ENCODE measurements at places on chromosomes 11 and 22.

DNA sequence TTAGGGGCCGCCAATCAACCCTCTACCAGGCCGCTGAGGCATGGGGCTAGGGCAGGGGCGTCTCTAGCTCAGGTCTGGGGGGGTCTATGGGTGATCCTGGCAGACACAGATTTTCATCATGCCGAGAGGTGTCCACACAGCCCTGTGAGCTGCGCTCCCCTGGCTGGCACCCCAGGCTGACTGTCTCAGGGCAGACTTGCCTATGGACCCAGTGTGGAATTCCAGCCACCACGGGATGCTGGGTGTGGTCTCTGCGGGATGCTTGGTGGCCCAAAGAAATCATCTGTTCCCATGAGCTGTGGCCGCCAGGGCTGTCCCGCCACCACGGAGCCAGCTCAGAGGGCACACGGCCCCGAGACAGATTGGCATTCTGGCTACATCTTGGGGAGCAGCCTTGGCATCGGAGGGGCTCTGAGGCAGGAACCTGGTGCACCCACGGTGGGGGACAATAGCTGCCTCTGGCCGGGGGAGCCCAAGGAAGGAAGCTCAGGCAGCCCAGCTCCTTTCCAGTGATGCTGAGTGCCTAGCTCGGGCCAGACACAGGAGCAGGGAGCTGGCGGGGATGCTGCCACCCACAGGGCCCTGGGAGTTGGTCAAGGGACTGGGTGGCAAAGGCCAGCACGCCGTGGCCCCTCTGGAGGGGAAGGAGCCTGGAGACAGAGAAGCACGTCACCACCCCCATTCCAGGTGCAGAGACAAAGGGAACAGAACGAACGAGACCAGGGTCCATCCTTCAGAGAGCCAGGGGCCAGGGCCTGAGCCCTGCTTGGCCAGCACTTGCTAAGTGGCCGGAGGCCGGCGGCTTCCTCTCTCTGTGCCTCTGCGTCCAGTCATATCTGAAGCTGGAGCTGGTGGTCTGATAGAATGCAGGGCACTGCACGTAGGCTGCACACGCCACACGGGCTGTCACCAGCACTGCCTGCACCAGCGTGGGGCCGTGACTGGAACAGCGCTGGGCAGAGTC, 64.4 kb upstream of the FGF3 start:
- DNase-seq = no peak

DNA sequence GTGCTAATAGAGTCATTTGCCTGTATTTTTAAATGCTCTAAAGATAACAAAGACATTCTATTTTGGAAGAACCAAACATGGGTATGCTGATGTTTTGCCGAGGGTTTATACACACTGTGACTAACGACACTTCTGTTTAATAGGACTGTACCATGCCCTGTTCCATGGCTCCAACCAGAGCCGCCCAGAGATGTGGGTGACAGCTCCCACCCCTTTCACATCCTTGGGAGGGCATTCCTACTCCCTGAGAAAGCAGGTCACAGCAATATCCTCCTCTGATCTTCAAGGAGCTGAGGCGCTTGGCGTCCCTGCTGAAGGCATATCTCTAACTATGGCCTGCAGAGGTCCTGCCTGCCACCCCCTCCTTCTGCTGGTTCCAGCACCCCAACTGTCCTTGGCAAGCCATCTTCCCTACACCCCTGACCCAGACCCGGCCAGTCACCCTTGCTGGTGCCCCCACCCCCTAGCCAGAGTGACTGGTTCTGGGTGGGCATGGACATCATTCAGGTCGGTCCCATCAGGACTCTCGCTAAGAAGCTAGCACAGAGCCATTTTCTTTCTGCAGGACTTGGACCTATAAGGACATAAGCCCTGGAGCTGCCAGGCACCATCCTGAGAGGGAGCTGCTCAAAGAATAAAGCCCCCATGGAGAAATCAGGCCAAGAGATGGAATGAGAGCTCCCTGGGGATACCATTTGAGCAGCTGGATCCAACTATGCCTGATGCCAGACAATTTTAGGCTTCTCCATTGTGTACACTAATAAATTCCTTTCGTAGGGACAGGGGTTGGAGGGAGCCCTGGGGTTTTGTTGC, 381.3 kb downstream of the CTTN start:
- DNase-seq = no peak

DNA sequence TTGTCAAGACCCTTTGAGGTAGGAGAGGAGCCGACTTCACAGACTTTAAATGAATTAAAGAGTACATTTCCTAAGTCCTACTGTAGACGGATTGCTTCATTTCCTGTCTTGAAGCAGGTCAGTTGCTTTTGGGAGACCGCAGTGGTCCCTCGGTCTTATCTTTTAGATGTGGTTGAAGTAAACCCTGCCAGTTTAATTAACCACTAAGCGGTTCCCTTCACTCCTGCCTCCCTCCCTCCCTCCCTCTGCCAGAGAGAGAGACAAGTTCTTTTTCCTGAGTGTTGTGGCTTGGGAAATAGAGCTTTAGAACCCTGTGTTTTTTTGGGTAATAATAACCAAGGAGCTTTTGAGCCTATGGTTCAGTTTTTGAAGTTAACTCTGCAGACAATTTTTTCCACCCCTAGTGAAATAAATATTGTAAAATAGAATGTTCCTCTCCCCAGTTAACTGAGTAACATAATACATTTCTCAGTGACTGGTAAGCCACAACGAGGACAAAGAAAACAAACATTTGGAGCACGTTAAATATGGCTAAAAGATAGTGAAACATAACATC, 147.5 kb downstream of the LDLRAD3 start:
- no peak for DNase-seq

GRCh38 chr11:101458161-101458560, 125.6 kb downstream of the TRPC6 start:
- DNase-seq = no peak

- peak; percentile 60 for DNase-seq
Measured at GRCh38 chr22:20206709-20207215, 55.9 kb upstream of the CCDC188 start.

DNA sequence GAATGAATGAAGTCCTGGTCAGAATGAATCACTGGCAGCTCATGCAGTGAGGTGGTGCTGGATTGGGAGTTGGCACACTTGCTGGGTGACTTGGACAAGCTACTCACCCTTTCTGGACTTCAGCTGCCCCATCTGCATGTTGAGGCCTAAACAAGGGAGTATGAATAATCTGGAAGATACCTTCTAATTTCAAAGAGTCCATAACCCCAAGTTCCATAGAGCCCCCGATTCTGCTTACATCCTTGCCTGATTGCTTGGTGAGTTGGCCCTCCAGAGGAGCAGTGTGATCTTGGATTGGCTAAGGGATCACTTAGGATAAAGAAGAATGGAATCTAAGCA, 18.3 kb upstream of the ACCSL start:
- DNase-seq = no peak

GRCh38 chr11:128390246-128390645, 197.1 kb downstream of the ETS1 start:
- no peak for DNase-seq

- no peak for DNase-seq
Measured at GRCh38 chr11:28417601-28418323, 309.6 kb downstream of the METTL15 start.

DNA sequence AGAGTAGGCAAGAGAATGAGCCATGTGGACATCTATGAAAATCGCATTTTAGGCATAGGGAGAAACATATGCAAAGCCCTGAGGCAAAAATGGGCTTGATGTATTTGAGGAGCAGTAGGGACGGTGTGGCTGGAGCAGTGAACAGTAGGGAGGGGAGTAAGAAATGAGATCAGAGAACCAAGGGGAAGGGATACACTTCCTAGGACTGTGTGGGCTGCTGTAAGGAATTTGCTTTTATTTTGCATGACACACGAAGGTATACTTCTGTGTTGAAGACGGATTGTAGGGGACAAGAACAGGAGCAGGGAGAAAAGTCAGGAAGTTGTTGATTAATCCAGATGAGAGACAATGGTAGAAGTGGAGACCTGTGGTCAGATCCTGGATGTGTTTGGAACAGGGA, 572.1 kb downstream of the JRKL start:
- no peak for DNase-seq

DNA sequence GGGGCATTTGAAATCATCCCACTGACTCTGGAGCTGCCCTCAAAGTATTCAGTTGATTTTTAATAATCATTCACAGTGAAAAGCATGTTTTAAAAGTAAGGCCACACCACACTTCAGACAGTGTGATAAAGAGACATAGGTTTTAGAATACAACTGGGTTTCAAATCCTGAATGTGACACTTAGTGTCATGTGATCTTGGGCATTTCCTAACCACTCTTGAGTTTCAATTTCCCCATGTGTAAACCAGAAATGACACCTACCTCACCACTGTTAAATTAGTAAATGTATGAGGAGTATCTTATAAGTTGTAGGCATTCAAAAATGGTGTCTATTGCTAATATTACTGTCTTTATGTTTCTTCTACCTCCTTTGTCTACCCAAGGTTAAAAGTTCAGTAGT, 5.4 kb downstream of the TMEM123 start:
- DNase-seq = no peak

GRCh38 chr11:13851691-13852090, 110.8 kb upstream of the SPON1 start:
- DNase-seq = no peak

DNA sequence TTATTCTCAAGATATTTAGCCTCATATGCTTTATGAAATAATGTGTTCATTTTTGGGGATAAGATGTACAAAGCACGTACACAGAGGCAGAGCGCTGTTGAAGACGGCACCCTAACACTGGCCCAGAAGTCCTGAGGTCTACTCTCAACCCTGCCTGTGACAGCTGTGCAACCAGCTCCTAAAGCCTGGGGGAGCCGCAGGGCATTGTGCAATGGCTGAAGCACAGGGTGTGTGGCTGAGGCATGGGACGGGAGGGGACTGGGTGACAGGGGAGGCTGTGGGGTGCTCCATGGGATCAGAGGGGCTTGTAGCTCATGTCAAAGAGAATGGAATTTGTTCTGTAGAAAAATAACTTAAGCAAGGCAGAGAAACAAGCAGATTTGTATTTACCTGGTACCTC, 27.7 kb downstream of the FAM227A start:
- DNase-seq = no peak

DNA sequence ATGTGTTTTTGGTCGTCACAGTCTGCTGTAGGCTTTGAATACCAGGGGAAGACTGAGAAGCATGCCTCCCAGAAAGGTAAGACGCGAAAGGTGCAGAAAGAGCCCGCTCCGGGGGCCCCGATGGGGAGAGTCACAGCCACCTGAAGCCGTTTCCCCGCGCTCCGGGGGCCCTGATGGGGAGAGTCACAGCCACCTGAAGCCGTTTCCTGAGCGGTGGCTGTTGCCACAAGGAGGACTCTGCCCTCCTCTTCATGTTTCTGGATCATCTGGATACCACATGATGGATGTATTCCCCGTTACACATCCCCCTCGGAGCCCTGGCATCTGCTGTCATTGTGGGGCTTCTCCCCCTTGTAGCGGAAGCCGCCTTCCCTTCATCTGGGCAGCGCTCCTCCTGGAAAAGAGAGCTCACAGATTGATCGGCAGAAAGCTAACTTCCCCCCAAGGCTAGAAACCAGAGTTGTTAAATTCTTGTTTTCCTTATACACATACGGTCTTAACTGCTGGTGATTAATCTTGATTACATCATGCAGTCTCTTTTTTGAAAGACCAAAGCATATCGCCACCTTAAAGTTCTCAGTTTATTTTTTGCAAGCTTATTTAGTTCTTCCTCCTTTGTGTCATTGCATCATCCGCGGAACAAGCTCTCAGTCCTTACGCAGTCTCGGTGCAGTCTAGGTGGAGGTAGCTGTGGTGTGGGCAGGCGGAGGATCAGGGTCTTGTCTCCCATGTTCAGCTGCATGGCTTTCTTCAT, 17.5 kb downstream of the CTTN start:
- no peak for DNase-seq

- no peak for DNase-seq
Measured at GRCh38 chr11:73252577-73253191, 19.5 kb upstream of the P2RY6 start.

DNA sequence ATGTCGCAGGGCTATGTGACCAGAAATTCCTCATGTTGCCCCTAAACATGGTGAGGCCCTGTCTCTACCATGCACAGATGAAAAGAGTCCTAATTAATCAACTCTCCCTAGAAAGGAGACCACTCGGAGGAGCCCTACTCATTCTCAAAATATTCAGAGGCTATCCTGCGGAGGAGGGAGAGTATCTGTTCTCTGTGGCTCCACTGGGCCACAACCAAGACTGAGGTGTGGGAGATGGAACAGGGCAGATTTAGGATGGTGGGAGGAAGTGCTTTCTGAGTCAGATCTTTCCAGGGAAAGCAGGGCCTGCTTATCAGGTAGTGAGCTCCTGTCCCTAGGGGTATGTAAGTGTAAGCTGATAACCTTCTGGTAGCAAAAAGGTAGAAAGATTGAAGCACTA, 37.0 kb upstream of the PRDM11 start:
- no peak for DNase-seq

GRCh38 chr22:46067159-46068111, 82.9 kb upstream of the PPARA start:
- no peak for DNase-seq

DNA sequence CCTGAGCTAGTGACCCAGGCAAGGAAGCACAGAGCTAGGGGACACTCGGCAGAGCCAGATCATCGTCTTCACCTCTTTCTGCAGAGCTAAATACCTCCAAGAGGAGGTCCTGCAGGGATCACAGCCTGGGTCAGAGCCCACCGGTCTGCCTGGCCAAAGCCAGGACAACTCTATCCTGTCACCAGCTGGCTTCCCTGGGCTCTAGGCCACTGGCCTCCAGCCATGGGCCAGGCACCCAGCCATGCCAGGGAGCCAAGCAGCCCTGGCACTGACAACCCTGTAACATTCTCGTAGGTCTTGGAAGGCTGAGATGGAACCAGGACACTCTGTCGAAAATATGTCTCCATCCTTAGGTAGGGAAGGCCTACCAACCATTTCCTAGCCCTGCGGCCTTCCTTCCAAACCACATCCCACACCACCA, 270.1 kb downstream of the BUD13 start:
- DNase-seq = no peak

DNA sequence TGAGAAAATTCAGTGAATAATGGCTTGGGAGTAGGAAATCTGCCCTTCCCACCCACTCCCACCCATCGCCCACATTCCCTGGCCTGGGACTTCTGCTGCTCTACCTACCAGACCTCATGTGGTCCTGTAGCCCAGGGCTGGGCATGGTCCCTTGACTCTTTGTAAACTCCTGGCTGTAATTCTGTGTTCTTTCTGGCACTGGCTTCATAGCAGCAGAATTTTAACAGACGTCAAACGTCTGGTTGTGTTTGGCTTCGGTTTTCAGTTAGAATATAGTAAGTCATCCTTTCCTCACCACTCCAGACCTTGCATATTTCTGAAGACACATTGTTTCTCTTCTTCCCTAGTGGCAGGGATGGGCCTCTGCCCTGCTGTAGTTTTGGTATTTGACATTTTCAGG, 210.6 kb downstream of the CSNK2A3 start:
- no peak for DNase-seq

- no peak for DNase-seq
Measured at GRCh38 chr11:125072961-125073590, 10.0 kb downstream of the SLC37A2 start.

GRCh38 chr11:64410404-64410734, 51.4 kb downstream of the RPS6KA4 start:
- no peak for DNase-seq

Data from large intestine (tissue), 12 donors.